ENCODE measurements at places on chromosomes 3 and 15. TPM values are rescaled to one million over a fixed set of nuclear protein-coding genes. Genes with fewer than 3 reads are reported as not detected.

DNA sequence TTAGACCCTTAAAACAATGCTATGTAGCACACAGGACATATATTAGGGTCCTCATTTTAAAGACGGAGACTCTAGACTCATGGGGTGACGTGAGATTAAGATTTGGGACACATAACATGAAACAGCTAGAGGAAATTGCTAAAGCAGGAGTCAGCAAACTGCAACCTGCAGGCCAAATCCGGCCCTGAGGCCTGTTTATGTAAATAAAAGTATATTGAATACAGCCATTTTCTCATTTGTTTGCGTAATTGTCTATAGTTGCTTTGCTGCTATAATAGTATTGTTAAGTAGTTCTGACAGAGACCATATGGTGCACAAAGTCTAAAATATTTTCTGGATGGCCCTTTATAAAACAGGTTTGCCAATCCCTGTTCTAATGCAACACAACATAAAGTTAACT is 115.5 kb downstream of the TMCO5A start:
- no peak for DNase-seq

Gene ADGRG7
- total RNA-seq = 34.1 TPM

Gene LMCD1
- 185 TPM for total RNA-seq

DNA sequence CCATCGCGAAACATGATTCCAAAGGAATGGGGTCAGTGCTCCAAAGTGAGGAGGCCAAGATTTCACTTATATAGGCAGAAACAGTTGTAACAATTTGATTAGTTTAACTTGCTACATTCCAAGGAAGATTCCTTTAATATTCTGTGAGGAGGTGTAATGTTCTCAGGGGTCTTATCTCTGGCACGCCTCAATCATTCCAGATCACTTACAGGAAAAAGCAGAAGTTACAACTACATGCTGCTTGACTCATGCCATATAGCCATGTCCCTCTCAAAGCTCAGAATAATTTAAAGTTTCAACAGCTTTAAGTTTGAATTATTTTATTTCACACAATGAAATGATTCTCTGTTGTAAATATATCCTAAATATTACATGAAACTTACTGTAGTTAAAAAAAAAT is 3.5 kb upstream of the FYTTD1 start:
- DNase-seq = no peak

DNA sequence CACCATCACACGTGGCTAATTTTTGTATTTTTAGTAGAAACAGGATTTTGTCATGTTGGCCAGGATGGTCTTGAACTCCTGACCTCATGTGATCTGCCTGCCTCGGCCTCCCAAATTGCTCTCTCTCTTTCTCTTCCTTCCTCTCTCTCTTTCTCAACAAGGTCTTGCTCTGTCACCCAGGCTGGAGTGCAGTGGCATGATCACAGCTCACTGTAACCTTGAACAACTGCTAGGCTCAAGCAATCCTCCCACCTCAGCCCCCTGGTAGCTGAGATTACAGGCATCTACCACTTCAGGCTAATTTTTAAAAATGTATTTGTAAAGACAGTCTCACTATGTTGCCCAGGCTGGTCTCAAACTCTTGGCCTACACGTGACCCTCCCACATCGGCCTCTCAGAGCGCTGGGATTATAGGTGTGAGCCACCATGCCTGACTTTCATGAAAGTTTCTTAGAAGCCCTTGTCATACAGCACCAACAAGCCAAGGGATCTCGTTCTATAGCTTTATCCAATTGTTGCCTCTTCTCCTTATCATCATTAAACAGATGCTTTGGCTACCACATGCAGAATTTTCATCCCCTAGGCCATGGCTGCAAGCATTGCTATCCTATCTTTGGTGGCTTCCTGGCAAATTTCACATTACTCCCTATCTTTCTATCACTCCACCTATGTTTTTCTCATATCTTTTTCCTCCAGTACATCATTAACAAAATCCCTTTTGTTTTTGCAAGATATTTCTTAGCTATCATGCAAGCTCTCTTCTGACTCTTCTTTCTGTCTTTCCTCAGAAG is 5.7 kb downstream of the CCDC32 start:
- DNase-seq = no peak
